ENCODE measurements at places on chromosomes 12 and 14.

GRCh38 chr12:42582050-42582449, 7.5 kb downstream of the PRICKLE1 start:
- peak; percentile 51 for DNase-seq

- DNase-seq = no peak
These were observed 85.0 kb downstream of the ACTN1 start for GRCh38 chr14:68894123-68894522.

DNA sequence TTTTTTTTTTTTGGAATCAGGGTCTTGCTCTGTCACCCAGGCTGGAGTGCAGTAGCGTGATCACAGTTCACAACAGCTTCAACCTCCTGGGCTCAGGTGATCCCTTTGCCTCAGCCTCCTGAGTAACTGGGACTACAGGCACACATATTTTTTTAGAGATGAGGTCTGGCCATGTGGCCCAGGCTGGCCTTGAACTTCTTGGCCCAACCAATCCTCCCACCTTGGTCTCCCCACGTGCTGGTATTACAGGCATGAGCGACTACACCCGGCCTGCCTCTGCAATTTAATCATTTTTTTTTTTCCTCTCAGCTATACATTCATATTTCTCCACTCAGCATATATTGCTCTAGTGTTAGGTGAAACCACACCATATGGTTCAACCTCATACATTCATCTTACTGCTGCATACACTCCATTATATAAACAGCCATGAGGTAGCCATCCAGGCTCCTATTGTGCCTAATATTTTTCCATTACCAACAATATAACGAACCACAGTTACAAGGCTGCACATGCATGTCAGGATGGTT, 7.1 kb downstream of the STX2 start:
- no peak for DNase-seq

DNA sequence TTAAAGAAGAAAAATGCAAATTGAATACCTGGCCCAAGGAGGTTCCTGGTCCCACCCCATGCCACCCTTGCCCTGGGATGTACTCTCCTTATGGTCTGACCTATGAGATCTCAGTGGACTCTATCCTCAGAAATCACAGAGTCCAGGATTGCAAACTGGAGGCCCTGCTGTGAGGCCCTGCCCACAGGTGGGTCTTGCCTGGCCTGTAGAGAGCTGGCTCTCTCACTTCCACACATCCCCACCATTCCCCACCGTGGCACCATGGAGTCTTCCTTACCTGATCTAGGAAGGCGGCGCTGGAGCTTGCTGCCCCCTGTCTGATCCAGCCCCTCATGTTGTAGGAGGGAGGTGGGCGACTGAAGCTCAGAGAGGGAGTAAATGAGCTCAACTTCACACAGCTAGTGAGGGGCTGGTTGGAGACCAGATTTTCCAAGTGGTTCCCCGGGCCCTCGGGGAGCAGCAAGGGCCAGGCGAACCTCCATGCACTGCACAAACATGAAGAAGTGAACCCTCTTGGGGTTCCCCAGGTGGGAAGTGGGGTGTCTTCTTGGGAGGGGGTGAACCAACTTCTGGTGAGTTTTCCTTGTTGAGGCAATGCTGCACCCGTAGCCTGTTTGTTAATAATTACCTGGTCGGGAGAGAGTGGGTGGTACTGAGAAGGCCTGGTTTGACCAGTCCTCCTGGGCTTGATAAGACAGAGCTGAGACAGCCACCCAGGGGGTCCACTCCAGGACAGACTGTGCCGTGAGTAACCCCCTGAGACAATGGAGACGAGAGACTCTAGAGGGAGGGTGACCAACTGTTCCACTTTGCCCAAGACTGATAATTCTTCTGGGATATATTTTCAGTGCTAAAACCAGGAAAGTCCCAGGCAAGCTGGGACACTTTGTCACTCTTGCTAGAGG, at the start of gene SERPINA4:
Gene SERPINA4 (plus strand): TSS at position 692 of the 905 bp plus-strand sequence. CDS start 2,041 bp downstream, outside the sequence.
- DNase-seq = no peak

- no peak for DNase-seq
These were observed 120.9 kb upstream of the HIF1A start for GRCh38 chr14:61574514-61574807.

- no peak for DNase-seq
These were observed 958.9 kb downstream of the LRFN5 start for GRCh38 chr14:42565556-42565955.
